ENCODE measurements at places on chromosomes 3 and 15.

DNA sequence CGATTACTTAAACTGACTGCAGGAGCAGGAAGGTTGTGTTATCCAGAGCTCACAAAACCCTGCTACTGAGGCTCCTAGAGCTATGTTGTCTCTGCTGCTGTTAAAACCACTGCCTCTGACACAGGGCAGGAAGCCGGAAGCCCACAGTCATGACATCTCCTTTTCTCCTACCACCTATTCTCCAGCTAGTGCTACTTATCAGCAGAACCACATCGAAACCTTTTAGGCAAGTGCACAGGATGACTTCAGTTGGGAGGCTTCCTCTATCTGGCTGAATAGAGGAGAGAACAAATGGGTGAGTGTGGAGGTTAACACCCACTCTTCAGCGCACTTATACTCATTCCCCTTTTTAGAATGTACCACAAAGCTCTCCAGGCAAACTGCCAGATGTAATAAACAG is 638.0 kb downstream of the OTOL1 start:
- DNase-seq: no peak

DNA sequence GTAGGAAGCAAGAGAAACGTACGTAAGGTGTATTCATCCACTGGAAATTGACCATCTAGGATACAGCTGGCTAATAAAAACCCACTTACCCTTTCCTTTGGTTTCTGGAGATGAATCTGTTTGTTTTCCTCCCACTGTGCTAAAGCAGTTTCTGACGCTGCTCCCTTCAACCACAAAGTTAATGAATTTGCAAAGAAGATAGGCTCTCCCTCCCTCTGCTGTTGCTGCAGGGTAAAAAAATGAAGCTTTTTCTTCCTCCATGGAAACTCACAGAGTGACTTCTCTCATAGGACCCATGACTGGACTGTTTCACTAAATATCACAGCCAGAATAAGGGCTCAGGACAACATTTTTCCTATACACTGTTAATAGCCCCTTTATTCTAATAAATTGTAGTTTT is 172.1 kb upstream of the LRRN1 start:
- no peak for DNase-seq

DNA sequence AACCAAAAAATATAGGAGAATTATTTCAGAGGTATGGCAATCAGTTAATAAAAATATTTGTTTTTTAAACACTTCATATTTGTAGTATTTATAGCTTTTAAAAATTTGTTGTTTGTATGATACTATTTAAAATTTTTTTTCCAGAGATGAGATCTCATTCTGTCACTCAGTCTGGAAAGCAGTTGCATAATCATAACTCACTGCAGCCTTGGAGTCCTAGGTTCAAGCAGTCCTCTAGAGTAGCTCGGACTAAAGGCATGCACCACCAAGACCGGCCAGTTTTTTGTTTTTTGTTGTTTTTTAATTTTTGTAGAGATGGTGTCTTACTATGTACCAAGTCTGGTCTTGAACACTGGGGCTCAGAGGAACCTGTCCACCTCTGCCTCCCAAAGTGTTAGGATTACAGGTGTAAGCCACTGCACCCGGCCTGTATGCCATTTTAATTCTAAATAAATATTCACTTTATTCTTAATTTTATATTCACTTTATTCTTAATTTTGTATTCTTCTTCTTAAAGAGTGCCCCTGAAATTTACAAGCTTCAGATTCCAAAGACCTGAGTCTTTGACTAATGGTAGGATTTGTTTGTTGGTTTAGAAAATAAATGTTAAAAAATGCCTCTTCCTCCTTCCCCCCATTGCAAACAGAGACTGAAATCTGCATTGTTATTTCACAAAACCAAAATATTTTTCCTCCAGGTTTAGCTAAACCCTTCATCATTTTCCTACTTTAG is 9.4 kb downstream of the TGFBR2 start:
- no peak for DNase-seq

DNA sequence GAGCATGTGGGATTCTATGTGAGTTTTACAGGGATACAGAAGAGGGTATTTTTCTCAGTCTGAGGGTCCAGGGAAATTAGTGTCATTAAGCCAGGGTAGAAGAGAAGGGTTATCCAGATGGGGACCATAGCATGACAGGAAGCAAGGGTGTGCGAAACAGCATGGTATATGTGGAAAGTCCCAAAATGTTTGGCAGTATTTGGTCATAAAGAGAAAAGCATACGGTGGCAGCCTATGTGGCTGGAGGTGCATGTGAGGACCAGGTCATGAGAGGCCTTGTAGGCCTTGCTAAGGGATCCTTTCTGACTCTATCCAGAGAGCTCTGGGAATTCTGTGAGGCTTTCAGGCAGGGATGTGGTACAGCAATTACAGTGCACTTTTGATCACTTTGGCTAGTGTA is 411.4 kb downstream of the AGBL1 start:
- no peak for DNase-seq

DNA sequence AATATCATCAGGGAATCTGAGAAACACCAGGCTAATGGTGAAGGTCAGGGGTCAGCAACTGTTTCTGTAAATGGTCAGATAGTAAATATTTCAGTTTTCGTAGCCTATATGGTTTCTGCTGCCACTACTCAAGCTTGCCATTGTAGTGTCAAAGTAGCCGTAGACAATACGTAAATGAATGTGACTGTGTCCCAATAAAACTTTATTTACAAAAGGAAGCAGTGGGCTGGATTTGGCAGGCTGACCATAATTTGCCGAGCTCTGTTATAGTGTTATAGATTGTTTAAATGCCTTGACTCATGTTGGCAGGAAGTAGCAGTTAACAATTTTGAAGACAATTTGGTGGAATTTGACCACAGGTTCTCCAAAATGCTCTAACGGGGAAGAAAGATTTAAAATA is 548.2 kb downstream of the FOXP1 start:
- DNase-seq: no peak

DNA sequence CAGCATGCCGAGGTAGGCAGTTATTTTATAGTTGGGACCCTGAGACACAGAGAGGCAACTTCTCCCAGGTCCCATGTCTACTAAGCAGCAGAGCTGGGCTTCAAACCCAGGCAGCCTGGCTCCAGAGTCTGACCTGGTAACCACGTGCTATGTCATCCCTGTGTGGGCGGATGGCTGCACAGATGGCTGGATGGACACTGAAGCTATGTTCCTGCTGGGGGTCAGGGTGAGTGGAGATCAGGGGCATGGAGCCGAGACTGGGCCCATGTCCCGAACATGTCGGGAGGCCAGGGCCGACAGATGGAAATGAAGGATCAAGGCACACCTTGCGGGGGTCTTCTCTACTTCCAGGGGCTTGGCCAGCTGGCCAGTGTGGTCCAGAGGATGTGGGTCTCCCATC is 9.3 kb upstream of the FBLN2 start:
- no peak for DNase-seq

GRCh38 chr3:72298201-72299152 is 513.5 kb upstream of the PROK2 start:
- DNase-seq: no peak

DNA sequence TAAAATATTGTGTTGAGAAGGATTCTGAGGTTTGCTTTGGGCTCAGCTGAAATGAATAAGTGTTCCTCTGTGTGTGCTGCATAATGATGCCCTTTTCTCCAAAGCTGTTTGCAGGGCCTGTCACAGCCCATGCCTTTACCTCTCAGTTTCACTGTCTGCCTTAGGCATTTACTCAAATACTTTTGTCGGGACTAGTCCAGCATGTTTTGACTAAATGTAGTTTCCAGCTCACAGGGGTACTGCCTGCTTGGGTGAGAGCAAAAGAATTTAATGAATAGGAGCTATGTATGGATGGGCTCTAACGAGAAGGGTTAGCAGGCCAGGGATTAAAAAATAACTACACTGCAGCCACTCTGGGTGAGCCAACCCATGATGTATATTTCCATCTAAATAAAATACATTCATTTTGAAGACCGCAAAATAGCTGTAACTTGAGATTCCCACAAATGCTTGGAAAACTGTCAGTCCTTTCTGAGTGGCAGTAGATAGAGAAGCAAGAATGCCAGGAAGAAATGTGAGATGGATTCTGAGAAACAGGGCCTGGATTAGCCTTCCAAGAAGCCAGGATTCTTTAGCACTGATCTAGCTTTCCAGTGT is 549.2 kb upstream of the TBL1XR1 start:
- no peak for DNase-seq

DNA sequence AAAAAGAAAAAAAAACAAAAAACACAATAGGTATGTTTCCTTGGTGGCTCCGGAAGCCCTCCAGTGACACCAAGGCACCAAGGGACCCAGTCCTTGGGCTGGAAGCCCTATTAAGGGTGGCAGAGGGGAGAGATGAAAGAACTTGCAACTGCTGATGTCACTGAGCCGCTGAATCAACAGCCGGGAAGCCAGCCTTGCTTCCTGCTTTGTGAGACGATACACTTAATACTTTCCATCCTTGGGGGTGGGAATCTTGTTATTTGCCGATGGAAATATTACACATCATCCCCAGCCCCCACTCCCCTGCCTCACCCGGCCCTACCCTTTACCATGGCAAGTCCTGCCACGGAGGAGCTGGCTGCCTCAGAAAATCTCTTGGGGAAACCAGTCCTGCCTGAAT is 5.6 kb upstream of the ISLR2 start:
- DNase-seq: no peak
